ENCODE measurements at places on chromosomes 5 and 9. TPM values are rescaled to one million over a fixed set of nuclear protein-coding genes. Genes with fewer than 3 reads are reported as not detected.

GRCh38 chr9:2281031-2281802 is 266.1 kb downstream of the SMARCA2 start:
- DNase-seq, result no peak

DNA sequence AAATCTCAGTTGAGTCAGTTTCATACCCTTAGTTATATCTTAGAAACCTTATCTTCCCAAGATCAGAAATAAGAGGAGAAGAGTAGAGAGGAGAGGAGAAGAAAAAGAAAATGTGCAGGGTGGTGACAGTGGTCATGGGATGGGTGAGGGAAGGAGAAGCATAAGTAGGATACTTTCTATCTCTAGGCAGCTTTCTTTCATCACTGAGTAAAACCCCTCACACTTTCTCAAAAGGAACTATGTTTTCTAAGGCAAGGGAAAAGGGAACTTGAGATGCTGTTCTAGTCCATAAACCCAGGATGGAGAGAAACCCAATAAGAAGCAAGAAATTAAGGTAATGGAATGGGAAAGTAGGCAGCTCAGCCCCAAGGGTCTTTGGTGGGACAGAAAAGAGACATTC is 225.3 kb downstream of the MCTP1 start:
- no peak for DNase-seq

DNA sequence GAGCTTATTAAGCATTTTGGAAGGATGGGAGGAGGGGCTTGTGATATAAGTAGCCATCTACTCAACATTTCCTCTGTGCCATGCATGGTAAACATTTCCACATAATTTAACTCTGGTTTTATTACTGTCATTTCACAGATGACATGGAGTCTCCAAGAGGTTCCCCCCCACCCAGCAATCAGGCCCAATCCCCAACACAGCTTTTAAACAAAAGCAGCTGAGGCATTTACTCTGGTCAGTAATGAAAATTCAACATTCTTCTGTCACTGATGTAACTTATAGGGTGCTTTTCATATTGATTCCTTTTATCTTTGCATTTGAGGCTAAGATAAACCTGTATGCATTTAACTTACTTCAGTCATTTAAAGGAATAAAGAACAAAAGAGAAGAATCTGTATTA is 128.1 kb downstream of the COL23A1 start:
- DNase-seq, result no peak

Gene SEMA5A
- 13.3 TPM for total RNA-seq

Gene RFK
- 21.6 TPM for total RNA-seq

- no peak for DNase-seq
Observed at GRCh38 chr5:126403876-126404275, 19.3 kb upstream of the GRAMD2B start.

DNA sequence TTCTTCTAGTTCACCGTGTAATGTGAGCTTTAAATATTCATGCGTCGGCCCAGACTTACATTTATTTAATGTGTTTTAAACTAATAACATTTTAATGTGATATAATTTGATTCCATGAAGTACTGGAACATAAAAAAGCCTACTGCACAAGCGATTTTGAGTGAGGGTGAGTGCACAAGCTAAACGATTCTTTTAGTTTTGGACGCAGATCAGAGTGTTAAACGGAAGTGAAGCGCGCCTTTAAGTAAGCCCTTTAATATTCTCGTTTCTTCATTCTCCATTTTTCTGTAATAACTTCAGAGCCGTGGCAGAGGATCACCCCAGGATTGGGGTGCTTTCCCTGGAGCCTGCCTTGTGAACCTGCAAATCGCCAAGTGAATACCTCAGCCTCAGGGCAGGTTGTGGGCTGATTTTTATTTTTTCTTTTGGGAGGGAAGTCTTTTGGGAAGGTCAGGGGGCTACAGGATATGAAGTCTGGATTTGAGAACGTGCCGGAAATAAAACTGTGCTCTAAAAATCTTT is 4.9 kb upstream of the PAX5 start:
- DNase-seq, result no peak

GRCh38 chr5:129664336-129664937 is 83.5 kb upstream of the MINAR2 start:
- no peak for DNase-seq

Gene PLPPR1
- total RNA-seq, result not detected

DNA sequence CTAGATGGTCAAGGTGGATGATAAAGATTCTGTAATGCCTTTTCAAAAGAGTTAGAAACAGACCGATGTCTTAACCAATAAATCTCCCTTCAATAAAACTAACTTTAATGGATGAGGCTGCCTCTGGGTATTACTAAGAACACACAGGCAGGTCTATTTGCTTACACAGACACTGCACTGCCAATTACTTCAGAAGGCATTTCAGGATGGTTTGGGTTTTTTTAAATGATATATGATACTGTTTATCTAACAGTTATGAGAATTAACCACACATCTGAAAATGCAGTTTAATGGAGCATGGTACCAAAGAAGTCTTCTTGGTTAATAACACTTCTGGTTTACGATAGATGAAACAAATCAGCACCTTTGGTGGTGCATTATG is 367.9 kb upstream of the GRAMD2B start:
- no peak for DNase-seq

Gene FAM221B
- total RNA-seq, result not detected

DNA sequence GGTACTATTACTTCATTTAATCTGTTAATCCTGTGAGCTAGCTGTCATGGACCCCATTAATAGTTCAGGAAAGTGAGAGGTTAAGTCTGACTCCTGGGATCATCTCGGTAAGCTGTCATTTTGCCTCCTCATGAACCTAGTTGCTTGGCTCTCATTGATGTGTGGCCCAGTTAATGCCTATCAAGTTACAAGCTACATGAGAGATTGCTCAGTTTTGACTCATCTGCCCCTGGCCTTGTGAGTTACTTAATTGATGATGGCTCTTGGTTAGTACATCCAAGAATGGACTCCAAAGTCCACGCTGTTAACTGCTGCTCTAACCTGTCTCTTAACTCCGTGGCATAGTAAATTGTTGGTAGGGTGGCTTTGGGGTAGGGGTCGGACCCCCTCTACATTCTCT is 23.9 kb downstream of the LARP1 start:
- DNase-seq, result no peak

Gene DNAH5
- total RNA-seq, result 0.14 TPM

DNA sequence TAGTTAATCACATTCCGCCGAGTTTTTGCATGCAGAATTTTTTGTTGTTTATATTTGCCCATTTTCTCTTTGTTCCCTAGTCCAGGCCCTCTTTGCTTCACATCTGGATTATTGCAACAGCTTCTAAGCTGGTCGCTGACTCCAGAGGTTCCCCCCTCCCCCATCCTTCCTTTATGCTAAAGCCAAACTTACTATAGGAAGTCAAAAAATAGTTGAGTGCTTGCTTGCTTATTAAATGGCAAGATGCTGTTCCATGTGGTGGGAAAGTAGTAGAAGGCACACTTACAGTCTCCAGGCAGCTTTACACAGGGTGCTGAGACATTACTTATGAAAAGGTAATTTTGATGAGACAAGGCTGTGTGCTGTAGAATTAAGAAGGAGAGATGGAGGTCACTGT is 1.3 kb downstream of the ZBTB34 start:
- no peak for DNase-seq

Gene DRD1
- 0.41 TPM for total RNA-seq

- DNase-seq, result no peak
Observed at GRCh38 chr5:45687701-45688100, 8.5 kb downstream of the HCN1 start.

All from thoracic aorta (tissue), 2 donors.